Activated CD8-positive, alpha-beta memory T cell treated with anti-CD3 and anti-CD28 coated beads for 24 hours (primary cell): ENCODE measurements at places on chromosomes 16 and 17.

DNA sequence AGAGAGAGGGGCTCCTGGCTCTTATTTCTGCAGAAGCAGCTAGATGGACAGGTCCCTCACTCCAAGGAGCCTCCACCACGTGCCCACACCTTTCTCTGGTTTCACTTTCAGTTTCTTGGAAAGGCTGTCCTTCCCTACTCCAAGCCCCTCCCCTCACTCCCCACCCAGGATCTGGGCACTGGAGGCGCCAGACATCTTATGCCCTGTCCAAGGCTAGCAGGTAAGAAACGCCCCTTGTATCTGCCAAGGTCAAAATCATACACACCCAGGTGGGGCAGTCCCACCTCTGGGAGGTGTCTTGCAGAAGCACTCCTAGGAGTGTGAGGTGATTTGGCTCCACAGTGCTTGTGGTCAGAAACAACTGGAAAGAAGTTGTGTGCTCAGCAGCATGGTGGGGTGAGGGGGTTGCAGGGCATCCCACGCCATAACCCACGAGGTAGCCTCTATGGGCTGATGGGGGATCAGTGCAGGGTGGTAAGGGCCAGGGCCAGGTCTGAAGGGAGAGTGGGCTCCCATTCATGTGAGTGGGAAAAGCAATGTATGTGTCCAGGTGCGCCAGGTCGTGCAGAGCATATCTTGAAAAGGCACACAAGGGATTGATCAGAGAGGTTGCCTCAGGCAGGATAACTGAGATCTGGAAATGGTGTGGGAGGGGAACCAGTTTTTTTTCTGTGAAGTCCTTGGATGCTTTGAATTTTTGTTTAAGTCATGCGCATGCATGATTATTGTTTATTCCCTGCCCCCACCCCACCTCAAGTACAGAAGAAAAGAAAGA, 31.8 kb upstream of the PRM1 start:
- no peak for DNase-seq

DNA sequence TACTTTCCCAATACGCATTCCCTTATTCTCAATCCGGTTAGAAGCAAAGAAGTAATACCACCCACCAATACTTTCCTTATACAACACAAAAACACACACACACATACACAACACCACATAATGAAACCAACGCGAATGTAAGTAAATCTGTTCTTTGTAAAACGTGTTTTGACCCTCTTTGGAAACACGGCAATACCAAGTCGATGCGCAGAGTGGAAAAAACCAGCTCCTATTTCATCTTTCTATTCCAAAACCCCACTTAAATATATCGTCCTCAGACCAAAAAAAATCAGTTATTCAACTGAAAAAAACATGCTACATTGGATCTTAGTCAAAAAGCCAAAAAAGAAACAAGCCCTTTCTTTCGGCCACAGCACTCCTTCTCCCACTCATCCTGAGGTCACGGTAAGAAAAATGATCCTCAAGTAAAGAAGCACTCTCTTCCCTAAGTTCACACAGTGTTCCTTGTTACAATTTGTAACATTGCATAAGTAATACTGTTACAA, 31.0 kb upstream of the ARL4D start:
- no peak for DNase-seq

DNA sequence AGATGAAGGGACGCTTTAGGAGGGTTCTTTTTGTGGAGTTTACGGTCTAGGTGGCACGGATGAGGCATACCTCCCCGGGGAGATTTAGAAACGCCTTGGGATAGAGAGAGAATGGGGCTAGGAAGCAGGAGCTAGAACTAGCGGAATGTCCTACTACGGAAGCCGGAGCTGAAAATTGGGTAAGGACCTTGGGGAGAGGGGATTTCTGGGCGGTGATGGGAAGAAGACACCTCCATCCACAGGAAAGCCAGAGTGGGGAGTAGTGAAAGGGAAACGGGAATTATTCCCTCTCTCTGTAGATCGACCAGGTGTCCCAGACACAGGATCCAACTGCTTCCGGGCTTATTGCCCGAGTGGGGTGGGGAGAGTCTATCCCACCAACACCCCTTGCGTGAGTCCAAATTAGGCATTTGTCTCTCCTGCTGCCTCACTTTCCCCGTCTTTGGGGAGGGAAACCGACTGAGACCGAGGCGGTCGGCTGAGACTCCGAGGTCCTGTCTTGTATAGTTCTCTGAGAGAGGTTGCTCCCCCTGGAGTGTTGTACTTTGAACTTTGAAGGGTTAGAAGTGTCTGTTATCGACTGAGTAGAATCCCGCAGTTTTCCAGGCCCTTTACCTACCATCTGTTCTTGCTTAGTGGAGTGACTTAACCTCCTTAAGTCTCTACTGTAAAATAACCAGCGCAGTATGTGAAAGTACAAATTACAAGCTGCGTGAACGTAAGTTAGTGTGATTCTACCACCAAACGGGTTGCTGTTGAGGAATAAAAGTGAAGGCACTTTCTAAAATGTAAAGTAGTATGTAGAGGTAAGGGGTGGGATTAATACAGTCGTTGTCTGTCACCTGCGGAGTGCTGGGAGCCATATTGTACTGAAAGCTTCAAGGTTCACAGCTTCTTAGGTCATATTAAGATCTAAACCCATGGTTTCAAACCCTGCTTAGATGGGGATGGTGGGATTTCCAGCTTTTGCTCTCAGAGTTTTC, 1.0 kb downstream of the RSPRY1 start:
- DNase-seq, result peak; percentile 60

DNA sequence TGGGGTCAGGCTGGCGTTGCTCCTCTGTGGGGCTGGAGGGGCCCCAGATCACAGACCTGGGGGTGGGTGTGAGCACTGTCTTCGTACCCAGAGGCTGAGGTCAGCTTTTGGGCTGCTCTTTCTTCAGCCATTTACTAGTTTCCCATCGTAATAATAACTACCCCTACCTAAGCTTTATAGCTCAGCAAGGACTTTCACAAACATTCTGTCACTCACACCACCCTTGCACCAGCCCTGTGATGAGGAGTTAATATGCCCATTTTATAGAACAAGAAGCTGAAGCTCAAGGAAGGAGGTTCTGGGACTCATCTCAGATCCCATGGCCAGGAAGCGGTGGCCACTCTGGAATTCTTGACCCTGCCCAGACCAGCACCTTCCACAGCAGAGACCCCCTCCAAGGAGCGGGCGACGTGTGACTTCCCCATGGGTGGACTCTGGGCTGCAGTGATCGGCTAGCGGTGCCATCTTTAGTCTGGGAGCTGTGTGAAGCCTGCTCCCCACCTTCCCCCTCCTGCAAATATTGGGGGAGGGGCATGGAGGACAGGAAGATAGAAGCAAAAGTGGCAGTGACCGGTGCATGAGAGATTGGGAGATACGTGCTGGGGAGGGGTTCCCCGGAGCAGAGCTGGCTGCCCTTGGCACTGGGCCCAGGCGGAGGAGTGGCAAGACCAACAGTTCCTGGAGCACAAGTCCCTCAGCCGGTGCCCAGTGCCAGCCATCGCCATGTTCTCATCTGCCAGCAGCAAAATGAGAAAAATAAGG, 81.8 kb upstream of the TOB1 start:
- peak; percentile 52 for DNase-seq

- no peak for DNase-seq
Measured at GRCh38 chr17:34156741-34157589, 98.1 kb upstream of the CCL2 start.

DNA sequence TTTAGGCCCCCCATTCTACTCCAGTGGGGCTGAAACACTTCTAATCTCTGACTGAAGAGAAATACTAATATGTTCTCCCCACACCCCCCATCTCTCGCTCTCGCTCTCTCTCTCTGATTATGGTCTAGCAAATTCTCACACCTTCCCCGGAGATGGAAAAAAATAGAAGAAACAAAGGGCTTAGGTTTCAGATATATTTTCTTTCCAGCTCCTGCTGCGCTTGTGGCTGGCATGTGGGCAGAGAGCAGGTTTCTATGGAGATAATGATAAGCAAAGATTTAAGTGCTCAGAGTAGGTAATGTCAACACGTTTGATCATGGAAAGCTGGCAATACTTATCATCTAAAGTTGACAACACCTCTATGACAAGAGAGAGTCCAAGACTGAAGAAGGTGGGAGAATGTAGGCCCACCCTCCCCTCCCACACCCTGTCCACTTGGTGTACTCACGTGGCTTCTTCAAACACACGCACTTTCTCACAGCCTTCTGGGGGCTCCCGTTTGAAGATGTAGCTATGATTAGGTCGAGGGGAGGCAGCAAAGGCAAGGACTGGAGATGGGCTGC, 8.0 kb upstream of the SLC35B1 start:
- DNase-seq, result peak; percentile 70

DNA sequence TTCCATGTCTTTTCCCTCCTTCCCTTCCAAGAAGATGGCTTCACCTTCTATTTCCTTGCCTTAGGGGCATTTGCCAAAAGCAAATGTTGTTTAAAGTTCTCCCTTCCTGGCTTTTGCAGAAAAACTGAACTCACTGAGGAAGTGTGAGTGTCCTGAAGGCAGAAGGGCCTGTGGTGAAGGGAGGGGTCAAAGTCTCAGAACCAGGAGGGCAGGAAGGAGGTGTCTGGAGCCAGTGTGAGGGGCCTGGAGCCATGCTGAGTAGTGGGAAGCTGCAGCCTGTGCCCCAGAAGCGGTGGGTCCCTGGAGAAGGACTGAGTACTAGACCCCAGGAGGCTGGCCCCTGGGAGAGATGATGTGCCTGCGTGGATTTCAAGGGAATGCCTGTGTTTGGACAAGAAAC, 23.8 kb upstream of the SUPT4H1 start:
- DNase-seq, result no peak

GRCh38 chr16:86865851-86866662, 287.7 kb downstream of the FOXL1 start:
- no peak for DNase-seq

DNA sequence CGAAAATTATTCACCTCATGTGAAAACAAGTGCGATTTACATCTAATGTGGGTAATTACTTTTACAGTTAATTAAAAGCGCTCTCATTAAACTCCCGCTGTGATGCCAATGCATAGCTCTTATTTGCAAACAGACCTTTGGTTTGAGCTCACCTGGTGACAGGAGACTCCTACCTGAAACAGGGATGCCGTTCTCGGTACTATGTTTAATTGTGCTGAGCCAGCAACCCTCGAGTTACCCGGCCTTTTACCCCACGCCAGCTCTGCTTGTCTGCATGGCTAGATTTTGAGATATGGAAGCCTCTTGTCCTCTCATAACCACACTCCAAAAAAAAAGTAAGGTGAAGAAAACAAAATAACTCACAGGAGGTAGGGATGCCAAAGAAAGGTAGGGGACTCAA, 690.4 kb upstream of the RBFOX1 start:
- DNase-seq, result no peak

- no peak for DNase-seq
Measured at GRCh38 chr16:65315081-65315780, 193.4 kb upstream of the CDH11 start.

DNA sequence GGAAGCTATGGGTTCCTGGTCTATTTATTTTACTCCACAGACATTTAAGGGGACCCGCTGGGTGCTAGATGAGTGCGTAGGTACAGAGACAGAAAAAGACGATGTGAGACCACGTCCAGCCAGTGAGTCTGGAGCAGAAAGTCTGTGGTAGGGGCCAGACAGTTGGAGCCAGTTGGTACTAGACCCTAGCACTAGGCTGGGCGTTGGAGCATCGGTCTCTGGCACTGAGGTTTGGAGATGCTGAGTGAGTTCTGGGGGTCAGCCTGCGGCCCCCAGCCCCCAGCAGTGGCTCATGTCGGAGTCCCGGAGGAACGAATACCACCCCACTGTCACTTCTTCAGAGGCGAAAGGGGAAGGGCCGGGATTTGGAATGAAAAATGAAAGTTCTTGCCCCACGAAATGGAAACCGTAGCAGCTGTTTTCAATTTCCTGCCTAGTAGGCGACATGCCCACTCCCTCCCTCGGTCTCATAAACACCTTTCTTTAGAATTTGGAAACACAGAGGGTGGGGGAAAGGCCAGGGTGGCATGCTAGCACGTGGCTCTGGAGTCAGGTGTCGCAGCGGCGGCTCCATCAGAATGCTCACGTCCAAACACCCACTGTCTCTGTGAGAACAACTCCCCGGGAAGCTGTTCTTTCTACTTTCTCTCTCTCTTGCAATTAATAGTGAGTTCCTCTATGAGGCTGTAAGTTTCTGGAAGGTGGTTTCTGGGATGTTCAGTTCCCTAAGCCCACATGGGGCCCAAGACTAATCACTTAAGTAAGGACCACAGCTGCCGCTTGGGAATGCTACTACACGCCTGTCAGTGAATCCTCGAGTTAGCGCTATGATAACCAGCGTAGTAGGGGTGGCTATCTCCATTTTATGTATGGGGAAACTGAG, 96.8 kb downstream of the IRF8 start:
- no peak for DNase-seq

GRCh38 chr17:63086483-63087185, 120.6 kb downstream of the TANC2 start:
- no peak for DNase-seq

- no peak for DNase-seq
Measured at GRCh38 chr17:19975601-19976000, 2.0 kb downstream of the AKAP10 start.

GRCh38 chr17:64245218-64246145, 17.6 kb downstream of the TEX2 start:
- DNase-seq, result no peak

DNA sequence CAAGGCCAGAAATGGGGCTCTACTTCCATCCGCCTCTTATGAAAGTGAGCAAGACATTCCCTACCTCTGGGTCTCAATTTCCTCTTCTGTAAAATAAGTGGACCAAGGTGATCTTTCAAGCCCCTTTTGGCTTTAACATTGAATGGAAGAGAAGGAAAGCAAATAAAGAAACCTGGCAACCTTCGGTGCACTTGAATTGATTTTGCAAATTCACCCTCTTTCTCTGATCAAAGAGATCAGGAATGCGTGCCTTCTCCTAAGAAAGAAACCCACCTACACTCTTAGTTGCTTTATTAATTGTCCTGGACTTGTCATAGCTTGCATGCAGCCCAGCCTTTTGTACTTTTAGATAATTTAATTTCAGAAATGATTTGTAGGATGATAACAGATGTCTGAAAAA, 3.0 kb downstream of the MSI2 start:
- no peak for DNase-seq

DNA sequence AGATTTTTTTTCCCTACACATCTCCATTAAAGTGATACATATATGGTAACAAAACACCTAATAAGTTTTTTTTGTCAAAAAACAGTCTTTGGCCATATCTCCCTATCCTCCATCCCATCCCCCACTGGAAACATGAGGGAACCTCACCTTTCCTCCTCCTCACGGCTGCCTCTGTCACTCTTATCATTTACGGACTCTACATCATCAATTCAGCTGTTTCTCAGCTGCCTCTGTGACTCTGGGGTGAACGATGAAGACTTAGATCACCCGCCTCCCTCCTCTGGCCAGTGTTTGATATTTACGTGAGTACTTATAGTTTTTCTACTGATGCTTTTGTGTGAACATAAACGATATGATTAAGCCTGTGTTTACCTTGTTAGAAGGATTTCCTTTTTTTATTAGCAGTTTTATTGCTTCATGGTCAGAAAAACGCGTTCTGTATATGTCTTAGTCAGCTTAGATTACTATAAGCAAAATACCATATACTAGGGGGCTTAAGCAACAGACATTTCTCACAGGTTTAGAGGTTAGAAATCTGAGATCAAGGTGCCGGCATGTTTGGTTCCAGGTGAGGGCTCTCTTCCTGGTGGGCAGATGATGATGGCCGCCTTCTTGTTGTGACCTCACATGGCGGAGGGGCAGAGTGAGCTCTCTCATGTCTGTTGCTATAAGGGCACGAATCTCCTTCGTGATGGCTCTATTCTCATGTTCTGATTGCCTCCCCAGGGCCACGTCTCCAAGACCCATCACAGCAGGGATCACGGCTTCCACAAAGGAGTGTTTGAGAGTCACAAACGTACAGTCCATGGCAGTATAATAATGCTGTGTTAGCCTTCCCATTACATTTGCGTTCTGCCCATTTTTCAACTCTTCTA, 32.1 kb downstream of the DNAH17 start:
- DNase-seq, result no peak
